ENCODE measurements at places on chromosomes 12 and 14. TPM values are rescaled to one million over a fixed set of nuclear protein-coding genes. Genes with fewer than 3 reads are reported as not detected.

The GDF3 gene
- 0.16 TPM for polyA plus RNA-seq

The B4GALNT1 gene
- 1.0 TPM for polyA plus RNA-seq

DNA sequence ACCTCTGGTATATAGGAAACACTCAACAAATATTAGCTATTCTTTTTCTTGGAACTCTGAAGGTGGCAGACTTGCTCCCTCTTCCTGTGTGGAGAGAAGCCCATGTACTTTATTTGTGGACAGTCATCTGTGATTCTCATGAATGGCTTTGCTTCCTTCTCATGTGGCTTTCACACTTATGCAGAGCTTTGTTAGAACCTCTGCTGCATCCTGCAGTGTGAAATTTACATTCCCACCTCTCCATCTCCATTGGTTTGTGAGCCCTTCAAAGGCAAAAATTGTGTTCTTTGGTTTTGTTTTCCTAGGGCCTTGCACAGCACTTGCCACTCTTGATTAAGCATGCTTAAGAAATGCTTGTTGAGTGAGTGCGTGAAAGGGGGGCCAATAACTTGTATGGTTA is 51.9 kb downstream of the BICD1 start:
- no peak for DNase-seq

DNA sequence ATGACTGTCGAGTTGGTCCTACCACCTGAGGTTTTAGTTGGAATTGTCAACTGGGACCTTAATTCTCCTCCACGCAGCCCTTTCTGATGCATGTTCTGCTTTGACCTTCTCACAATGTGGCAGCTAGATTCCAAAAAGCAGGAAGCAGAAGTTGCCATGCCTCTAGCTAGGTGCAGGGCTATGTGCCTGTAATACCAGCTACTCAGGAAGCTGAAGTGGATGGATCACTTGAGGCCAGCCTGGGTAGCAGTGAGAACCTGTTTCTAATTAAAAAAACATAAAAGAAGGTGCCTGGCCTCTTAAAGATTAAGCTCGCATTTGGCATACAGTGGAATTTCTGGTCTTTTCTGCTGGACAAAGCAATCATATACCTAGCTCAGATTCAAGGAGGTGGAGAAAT is 77.1 kb downstream of the FGD4 start:
- DNase-seq, result no peak

- no peak for DNase-seq
Measured at GRCh38 chr12:122882908-122883558, 12.9 kb downstream of the VPS37B start.

DNA sequence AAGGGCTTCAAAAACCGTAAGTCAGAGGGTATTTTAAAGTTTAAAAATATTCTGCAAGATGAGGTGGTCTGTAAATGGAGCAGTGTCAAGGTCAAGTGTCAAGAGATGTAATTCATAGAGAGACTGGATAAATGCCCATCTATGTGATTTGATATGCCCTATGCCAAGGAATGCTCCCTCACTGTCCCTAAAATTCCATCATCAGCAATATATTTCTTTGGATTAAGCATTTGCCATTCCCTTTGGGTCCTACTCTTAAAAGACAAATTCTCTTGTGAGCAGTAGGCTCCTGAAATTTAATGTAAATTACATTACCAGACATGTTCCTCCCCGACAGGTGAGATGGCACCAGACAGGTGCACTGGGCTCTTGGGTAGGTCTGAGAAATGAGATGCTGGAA is 16.0 kb upstream of the FOS start:
- no peak for DNase-seq

GRCh38 chr14:51703787-51704186 is 52.1 kb downstream of the FRMD6 start:
- DNase-seq, result no peak

DNA sequence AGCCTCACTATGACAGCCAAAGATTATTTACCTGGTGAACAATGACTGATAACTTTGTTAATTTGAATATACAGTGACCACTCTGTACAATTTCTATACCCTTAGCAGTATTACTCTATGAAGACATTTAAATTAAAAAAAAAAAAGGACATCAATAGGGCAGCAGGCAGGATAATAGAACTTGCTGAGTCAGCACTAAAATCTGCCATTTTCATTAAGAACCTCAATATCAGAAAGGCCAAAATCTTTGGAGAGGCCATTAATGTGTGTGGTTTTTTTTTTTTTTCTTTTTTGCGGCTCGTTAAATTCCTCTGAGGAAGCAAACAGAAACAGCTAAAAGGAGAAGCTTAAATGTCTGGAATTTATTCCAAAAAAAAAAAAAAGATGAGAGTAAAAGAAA is 73.7 kb downstream of the FOXN3 start:
- no peak for DNase-seq

DNA sequence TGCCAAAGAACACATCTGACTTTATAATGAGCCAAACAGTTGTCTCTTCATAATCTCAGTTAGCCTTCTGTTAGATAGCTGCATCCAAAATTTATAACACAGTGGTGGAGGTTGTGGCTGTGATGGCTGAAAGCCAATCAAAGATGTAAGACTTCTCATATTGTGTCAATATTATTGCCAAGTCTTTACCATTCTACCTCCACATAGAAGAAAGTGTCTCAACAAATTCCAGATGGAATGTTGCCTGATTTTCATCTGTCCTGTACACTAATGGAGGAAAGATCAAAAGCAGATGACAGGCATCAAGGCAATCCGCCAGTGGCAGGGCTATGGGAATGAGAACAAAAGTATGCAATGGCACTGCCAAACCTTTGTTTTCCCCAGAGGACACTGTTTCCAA is 813.1 kb upstream of the NOVA1 start:
- DNase-seq, result no peak

DNA sequence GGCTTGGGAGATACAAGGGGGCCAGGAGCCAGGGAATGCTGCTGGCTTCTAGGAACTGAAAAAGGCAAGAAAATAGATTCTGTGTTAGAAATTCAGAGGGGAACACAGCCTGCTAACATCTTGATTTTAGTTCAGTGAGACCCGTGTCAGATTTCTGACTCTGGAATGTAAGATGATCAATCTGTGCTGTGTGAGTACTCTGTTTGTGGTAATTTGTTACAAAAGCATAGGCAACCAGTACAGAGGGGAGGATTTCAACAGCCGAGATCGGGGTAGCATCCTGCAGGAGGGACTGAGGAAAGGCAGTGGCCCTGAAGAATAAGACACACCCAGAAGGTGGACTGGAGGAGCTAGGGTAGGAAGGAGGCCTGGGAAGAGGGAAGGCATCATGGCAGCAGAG is 410.0 kb upstream of the CCDC196 start:
- no peak for DNase-seq

GRCh38 chr12:60819794-60820193 is 1224.0 kb downstream of the SLC16A7 start:
- DNase-seq, result no peak

DNA sequence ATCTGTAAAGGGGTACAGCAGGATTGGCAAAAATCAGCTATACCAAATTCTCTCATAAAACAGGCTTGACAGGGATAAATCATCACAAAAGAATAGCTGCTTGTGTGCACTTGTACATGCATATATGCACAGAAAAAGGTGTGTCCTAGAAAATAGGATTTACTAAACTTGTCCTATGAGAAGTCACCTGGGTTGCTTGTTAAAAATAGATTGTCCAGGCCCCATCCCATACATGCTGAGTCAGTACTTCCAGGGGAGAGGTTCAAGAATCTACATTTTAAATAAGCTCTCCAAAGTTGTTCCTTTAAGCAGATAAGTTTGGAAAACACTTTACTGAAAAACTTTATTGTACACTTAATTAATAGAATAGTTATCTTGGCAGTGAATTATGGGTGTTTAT is 123.1 kb downstream of the ANO6 start:
- no peak for DNase-seq

- DNase-seq, result no peak
Measured at GRCh38 chr12:132366341-132366861, 37.0 kb upstream of the GALNT9 start.

Measured in adrenal gland (tissue), 19 donors.